Esophagus squamous epithelium (tissue), 5 donors: ENCODE measurements at places on chromosomes 1 and 21.

DNA sequence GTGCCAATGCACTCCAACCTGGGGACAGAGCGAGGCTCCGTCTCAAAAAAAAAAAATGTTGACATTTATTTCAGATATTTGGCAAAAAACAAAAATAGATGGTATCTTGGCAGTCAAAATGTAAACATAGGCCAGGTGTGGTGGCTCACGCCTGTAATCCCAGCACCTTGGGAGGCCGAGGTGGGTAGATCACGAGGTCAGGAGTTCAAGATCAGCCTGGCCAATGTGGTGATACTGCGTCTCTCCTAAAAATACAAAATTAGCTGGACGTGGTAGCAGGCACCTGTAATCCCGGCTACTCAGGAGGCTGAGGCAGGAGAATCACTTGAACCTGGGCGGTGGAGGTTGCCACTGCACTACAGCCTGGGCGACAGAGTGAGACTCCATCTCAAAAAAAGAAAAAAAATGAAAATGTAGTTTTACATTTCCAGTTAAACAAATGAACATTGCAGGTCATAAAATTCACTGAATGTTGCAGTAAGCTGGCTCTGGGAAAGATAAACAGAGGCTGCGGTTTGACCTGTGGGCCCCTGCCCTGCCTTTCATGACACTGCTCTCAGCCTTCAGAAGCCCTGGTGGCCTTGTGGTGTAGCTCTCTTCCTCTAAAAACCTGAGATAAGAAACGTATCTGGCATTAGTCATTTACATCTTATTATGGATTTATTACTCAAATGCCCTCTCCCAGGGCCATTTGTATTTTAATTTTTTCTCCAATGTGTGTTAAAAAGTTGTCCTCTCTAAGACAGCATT is 12.2 kb upstream of the SLC44A3 start:
- no peak for DNase-seq

DNA sequence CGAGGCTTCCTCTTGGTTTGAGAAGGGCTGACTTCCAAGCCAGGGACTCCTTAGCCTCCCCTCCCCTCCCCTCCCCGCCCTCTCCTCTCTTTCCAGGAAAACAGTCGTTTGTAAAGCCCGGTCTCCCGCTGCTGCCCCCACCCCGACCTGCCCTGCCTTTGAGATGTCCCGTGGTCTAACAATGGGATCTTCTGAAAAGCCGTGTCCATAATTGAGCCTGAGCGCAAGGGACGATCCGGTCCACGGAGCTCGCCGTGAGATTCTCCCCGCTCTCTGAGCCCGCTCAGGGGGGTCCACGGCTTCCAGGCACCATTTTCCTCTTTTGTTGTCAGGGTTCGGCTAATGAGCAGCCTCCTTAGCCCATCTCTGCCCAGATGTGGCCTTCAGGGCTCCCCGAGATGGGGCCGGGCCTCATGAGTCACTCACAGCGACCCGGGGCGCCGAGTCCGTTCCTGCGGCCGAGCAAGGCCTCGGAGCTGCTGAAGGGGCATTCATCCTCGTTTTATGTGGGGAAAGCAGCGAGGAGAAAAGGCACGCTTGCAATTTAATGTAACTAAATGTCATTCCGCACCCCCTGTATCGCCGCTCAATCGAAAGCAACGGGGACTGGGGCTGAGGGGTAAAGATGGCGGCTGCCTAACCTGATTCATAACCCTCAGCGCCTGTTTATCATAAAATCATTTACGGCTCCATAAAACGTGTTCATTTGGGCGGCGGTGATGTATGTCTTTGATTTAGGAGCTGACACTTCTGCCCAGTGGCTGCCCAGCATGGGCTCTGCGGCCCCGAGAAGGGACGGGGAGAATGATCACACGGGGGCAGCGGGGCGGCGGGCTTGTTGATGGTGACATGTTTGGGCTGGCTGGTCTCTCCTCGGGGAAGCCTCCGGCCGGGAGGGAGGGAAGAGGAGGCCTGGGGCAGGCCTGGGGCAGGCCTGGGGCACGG is 232.6 kb upstream of the C1orf174 start:
- no peak for DNase-seq

DNA sequence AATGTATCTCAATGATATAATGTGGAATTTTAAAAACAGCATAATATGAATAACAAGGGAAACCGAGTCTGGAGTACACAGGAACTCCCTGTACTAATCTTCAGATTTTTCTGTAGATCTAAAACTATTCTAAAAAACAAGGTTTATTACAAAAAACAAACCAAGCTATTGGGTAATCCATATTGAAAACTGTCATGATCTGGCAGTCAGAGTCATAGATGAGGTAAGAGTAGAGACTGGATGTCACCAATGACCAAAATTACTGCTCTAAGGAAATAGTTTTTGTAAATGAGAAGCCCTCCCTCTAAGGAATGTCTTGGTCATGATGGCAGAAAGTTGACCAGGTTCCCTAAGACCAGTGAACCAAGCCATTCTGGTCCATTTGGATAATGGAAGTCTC is 2.4 kb upstream of the SPOCD1 start:
- no peak for DNase-seq

- no peak for DNase-seq
Measured at GRCh38 chr1:5189384-5189783, 535.0 kb downstream of the AJAP1 start.

GRCh38 chr1:1680912-1681273 is 11.7 kb downstream of the SLC35E2B start:
- DNase-seq: no peak

GRCh38 chr1:176994931-176995596 is 169.4 kb downstream of the ASTN1 start:
- DNase-seq: no peak

- DNase-seq: no peak
Measured at GRCh38 chr1:162706606-162707005, 74.3 kb downstream of the DDR2 start.

- DNase-seq: no peak
Measured at GRCh38 chr1:55726994-55727393, 511.8 kb upstream of the USP24 start.

DNA sequence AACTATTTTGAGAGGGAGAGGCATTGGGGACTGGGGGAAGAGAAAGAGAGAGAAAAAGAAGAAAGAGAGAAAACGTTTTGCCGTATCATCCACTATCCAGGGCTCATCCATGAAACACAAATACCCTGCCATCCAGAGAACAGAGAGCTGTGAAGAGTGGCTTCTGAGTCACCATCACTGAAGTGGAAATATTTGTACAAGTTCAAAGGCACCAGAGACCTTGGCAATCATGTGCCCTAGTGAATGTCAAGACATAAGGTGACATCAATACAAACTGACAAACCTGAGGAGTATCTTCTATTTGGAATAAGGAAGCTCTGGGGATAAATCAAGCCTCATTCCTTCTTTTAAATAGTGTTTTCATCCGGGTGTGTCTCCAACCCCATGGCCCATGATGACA is 197.2 kb upstream of the PROX1 start:
- no peak for DNase-seq

DNA sequence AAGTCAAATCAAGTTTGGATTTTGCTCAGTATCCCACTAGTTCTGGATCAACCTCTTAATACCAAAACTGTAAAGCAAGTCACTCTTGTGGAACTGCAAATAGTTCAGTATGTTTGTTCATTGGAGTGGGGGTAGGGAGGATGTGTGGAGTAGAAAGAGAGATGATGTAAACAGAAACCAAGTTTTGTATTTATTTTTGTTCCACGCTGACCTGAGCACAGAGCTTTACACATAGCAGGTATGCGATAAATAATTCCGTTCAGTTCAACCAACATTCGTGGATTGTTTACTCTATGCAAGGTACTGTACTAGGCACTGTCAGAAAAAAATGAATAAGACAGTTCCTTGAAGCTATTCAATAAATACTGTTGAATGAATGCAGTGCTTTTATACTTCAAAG is 4.5 kb upstream of the ZNF644 start:
- no peak for DNase-seq

DNA sequence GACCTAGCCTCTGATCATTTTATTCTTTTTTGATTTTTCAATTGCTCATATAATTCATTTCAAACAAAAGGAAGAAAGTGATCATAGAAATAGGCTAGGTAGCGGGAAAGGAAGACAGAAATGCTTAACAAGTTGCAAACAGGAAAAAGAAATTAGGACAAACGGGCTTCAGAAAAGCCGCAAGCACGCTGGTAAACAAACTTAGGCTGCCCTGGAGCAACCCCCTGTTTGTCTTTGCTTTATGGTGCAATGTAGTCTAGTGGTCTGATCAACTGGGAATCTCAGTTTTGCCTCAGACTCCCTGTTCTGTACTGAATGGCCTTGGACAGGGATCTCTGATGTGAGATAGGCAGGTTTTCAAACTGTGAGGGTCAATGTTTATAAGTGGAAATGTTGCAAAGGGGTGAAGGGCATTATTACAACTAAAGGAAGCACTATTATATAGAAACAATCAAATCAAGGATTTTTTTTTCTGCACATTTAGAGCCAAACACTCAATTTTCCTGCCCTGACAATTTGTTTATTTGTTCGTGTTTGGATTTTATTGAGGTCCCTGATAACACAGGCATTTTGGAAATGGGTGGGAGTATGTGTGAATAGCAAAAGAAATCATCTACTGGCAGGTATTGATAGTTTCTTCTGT is 146.8 kb upstream of the NRIP1 start:
- DNase-seq: no peak

DNA sequence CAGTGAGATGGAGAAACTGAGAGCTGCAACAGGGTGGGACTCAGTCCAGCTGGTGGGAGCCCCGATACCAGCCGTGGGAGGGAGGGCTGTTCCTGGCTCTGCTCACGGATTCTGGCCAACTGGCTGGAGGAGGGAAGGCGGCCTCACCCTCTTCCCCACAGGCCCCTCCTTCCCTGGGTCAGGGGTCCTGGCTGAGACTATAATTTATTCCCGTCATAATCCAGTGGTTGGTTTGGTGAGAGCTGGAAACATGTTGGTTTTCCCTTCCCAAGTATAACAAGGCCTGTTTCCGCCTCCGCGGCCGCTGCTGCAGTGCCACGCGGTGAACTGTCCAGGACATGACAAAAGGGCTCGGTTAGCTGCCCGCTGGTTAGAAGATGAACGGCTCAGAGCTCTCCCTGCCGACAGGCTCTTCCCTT is 10.0 kb downstream of the PTPRF start:
- no peak for DNase-seq

DNA sequence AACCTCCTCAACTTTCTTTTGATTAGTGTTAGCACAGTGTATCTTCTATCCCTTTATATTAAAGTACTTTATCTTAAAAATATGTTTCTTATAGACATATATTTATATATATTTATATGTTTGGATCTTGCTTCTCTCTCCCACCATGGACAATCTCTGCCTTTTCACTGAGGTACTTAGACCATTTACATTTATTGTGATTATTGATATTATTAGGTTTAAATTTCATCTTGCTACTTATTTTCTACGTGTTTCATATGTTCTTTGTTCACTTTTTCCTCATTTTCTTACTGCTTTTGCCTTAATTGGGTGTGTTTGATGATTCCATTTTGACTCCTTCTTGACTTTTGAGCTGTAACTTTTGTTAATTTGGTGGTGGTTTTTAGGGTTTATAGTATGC is 70.7 kb downstream of the POFUT2 start:
- DNase-seq: no peak

GRCh38 chr1:4674676-4675075 is 20.3 kb downstream of the AJAP1 start:
- DNase-seq: no peak

- no peak for DNase-seq
Measured at GRCh38 chr1:214164173-214164572, 116.8 kb upstream of the SMYD2 start.

- DNase-seq: no peak
Measured at GRCh38 chr21:29376556-29376955, 77.8 kb downstream of the BACH1 start.

DNA sequence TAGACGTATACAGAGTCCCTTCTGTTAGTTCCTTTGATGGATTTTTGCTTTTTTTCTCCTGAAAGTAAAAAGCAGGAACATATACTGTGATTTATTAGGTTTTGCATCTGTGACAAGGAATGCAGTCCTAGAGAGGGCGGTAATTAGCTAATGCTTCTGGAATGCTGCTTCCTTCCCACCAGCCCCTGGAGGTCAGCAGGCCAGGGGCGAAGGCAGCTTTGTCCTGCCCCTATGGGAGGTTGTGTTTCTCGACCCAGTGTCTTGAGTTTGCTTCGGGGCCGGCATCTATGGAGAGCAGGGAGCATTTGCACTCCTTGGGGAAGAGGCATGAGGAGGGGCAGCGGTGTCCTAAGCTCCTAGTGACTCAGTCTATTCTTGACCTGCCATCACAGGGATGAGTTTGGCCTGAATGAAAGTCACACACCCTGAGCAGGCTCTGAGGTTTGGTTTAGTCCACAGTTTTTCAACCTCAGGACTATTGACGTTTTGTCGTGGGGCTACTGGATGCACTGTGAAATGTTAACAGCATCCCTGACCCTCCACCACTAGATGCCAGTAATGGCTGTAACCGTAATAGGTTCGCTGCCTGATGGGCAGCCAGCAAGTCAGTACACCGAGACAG is 85.0 kb upstream of the KCNJ15 start:
- no peak for DNase-seq

- DNase-seq: no peak
Measured at GRCh38 chr1:160130486-160130885, 14.9 kb downstream of the ATP1A2 start.

DNA sequence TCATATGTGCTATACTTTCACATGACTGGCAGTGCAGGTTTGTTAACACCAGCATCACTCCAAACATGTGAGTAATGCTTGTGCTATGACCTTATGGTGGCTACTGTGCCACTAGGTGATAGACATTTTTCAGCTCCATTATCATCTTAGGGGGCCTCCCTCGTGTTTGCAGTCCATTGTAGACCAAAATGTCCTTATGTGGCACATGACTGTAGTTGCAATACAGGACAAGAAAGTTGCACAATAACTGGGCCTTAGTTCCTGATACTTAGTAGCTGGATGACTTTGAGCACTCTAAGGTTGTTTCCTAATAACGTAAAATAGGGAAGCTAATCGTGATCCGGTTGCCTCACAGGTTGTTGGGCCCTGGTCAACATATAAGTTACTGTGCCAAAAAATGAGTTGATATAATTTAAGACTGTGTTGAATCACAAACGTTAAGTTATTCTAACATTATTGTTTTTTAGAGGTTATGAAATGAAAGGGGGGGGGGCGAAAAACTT is 511 bp upstream of the SNX27 start:
- no peak for DNase-seq

GRCh38 chr1:19514391-19514831 is 29.1 kb upstream of the CAPZB start:
- no peak for DNase-seq

DNA sequence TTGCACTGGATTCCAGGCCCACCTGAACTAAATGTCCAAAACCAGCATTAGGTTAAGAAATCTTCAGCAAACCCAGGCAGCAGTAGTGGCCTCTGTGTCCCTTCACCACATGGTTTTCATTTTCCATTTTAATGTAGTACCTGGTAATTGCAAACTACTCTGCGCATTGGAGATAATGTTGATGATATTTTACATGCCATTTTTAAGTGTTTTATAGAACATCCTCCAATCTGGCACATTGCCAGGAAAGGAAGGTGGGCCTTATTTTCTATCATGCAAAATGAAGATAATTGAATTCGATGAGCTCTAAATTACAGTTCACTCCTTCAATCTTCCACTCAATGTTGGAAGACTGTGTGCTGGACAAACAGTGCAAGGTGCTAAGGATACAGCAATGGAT is 89.5 kb downstream of the ZC3H11B start:
- no peak for DNase-seq
